AG08395 (cell line): ENCODE measurements at places on chromosomes 16 and 17.

DNA sequence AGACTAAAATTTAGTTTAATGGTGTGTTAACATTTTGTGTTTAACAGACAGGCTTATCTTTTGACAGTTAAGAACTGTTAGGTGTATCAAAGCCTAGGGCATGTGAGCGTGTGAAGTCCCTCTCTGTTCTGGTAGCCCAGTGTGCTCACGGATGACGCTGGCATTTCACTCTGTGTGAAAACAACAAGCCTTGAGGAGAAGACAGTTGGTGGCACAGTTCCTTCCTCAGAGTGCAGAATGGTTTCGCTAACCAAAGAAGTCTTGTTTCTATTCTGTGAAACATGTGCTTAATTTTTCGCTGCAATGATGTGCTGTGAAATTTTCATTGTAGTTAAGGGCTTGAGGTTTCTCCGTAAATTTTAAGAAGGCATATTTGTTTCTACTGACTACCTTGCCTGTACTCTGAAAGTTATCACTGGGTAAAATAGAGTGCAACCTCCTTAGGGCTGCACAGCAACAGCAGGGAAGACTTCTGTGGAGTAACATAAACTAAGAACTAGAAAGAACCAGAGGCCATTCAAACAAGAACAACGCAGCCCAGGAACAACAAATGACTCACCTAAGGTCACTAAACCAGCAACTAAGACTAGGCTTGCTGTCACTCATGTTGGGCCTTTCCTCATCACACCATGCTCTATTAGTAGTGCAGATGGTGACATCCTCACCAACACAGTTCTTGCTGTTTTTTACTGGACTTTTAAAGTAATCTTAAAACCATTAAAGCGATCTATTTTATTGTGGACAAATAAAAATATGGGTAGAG lies 33.4 kb downstream of the BRD7 start:
- no peak for DNase-seq

DNA sequence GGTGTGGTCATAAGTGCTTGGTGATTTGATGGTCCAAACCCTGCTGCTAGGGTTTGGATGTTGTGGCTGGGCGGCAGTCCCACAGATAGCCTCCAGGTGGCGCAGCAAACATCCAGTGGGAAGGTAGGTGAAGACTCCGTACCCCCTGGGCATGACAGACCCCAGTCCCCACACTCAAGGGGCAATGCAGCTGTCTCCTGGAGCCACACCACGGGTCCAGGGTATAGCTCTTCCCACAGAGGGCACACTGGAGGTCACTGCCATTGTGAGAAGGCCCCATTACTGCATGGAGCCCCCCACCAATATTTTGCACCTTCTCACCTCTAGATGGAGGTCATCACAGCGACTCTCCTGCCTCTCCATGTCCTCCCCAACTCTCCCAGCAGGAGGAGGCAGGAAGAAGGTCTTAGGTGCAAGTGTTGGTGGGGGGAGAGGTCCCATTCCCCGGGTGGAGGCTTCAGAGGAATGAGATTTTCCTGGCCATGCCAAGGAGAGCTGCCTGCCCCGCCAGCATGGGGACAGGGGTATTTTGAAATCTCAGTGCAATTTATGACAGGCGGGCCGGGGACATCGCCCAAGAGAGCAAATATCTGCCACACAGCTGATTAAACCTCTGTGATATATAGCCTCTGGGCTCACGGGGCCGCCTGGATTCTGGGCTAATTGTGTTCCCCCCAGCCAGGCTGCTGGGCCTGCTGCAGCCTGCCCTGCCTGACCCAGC lies 17.1 kb upstream of the C17orf113 start:
- DNase-seq: peak; percentile 60

- no peak for DNase-seq
These were observed 22.3 kb downstream of the TMEM11 start for GRCh38 chr17:21191698-21192097.

- no peak for DNase-seq
These were observed 3.5 kb upstream of the C17orf107 start for GRCh38 chr17:4895657-4896331.

DNA sequence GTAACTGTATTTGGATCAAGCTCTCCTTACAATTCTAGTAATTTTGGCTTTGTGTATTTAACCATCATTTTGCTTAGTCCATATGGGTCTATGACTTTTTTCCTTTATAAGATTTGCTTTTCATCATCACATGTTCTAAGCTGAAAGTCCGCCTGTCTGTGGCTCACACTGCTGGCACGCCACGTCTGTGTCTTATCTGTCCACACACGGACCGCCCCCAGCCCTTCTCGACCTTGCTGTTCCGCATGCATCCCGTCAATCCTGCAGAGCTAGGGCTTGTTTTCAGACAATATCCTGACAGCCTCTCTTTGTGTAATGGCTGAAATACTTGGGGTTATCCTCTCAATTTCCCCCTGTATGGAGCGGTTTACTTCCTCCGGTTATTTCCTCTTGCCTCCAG lies 8.4 kb upstream of the ALDH3A1 start:
- DNase-seq: no peak

DNA sequence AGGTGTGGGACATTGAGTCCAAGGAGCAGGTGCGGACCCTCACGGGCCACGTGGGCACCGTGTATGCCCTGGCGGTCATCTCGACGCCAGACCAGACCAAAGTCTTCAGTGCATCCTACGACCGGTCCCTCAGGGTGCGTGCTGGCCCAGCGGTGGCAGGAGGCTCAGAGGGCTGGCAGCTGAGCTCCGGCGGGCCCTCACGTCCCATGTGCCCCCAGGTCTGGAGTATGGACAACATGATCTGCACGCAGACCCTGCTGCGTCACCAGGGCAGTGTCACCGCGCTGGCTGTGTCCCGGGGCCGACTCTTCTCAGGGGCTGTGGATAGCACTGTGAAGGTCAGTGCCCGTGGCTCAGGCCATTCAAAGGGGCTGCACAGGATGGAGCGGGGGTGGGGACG lies 20.4 kb downstream of the CASKIN1 start:
- DNase-seq: no peak

DNA sequence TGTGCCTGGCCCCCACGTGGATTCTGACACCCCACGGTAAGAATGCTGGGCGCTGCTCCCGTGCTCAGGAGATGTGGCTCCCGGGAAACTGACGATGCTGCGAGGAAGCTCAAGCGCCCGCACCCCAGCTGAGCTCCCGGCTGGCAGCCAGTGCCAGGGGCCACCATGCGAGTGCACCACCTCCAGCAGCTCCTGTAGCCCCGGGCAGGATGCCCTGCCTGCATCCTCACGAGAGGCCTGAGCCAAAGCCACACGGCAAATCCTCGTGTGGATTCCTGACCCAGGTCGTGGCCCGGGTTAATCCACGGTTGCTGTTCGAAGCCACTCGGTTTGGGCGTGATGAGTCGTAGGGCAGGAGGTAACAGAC lies 11.6 kb upstream of the DPEP1 start:
- no peak for DNase-seq

DNA sequence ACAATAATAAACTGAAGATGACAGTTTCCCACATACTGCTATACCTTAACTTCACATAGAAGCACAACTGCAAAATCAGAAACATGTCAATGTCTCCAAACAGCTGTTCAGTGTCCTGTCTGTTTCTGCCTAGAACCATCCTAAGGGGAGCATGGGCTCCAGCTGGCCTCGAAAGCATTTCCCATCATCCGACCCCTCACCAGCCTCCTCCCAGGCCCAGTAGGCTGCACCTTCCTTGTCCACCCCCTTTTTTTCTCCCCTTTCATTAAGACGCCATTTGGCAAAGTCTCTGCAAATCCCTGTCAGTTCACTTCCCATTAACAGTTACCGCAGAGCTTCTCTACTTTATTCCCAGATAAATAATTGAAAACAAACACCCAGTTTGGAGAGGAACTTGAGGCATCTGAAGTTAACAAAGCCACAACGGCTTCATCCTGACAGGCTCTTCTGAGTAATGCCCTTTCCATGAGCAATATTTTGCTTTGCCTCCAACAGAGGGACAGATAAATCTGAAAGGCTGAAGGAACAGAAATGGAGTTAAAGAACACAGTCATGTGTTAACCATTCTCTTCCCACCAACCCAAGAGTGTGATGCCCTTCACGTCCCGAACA lies 65.3 kb downstream of the SLC39A11 start:
- DNase-seq: peak; percentile 81

DNA sequence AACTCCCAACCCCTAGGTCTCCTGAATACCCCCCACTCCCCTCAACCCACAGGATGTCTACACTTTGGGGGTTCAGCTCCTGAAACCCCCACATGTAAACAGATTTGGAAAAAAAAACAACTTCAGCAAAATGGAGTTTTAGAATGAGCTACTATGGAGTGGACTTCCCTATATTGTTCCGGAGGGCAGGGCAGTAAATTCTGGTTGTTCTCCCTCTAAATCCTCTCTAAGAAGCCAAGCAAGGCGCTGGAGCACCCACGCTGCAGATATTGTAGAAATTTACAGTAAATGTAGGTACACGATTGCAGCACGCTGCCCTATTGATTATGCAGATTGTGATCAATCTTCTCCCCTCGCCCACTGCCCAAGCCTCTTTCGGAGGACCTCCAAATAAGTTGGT lies 8.5 kb upstream of the ZFHX3 start:
- DNase-seq: no peak

DNA sequence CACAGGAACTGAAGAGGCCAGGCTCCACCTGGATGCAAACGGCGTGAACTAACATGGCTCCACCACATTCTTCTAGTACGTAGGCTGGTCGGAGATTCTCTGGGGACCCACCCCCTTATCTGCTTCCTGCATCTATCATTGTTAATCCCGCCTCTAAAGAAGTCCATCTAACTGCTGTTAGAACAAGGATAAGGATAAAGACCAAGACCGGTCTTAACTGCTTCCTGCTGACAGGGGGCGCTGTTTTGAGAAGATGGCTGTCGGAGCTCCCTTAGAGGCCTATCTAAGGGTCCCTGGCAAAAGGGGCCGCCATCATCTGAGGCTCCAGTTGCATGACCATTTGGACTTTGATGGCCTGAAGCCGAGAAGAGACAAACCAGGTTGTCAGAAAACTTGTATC lies 25.8 kb upstream of the TNFSF12 start:
- DNase-seq: no peak

DNA sequence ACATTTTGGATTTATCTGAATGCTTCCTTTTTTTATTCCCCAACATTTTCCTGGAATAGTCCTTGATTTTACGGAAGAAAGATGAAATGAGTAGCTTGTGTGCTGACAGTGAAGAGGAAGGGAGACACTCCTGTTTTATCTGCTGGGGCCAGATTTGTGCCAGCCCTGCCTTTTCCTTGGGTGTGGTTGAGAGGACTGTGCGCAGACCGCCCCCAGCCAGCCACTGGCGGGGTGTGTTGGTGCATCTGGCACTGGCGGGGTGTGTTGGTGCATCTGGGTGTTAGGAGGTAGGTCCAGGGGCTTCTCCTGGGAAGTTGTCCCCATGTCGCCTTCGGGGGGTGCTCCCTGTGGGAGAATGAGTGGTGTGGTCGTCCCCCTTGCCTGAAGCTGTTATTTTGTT lies 39.5 kb downstream of the RAP1GAP2 start:
- DNase-seq: no peak
